NCI-H69 (cell line): ENCODE measurements at places on chromosomes 6 and 20.

DNA sequence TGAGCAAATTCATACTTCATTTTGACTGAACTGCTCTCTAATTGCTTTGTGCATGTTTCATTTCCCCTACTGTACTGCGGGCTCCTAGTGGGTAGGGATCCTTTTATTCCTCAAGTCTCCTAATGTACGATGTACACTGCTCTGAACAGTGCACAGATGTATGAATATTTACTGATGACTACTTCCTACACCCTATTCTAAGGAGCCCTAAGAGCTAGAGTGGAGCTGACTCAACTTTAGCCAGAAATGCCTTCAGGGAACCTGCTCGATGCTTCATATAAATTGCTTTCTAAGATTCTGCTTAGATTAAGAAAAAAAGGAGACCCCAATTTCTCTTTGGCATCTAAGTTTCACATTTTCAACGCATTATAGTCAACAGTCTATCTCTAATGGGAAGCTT, 47.6 kb upstream of the SPDEF start:
- DNase-seq = peak; percentile 51

- DNase-seq = peak; percentile 20
Observed at GRCh38 chr6:16681260-16681873, 79.9 kb downstream of the ATXN1 start.

DNA sequence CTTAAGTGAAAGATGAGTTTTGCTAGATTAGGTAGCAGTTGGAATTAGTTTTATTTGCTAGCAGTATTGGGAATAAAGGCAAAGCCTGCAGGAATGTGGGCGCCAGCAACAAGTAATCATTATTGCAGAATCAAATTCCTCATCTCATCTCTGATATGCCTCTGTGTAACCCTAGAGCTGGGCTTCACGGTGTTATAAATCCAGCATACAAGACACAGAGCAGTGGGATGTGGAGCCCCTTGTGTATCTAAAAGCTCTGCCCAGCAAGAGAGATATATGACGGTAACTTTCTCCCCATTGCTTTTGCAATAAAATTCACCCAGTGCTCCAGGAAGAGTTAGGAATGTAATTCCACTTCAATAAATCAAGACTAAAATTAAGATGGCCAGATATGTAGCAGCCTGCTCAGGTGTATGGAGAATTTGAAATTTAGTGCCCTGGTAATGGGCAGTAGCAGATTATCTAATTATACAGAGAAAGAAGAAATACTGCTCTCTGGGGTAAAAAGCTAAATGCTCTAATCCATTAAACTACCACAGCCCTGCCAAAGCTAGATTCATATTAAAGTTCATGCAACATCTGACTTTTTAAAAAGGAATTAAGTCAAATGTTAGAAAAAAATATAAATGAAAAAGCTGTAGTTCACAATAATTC, 5.6 kb upstream of the BLOC1S5 start:
- peak; percentile 34 for DNase-seq

DNA sequence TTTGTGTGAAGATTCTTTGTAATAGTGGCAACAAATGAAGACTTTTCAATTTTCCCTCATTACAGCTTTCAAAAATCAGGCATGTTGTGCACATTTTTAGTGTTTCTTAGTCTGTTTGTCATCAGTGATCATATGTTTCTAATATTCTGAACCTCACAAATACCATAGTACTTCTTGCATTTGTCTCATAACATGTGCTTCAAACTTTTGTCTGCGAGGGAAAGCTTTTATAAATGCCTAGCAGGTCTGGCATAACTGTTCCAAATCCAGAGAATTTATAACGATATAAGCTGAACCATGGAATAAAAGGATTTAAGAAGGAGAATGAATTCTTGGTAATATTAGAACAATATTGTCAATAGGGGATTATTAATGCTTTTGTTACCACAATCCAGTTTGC, 670.2 kb downstream of the RFPL4B start:
- DNase-seq = no peak

DNA sequence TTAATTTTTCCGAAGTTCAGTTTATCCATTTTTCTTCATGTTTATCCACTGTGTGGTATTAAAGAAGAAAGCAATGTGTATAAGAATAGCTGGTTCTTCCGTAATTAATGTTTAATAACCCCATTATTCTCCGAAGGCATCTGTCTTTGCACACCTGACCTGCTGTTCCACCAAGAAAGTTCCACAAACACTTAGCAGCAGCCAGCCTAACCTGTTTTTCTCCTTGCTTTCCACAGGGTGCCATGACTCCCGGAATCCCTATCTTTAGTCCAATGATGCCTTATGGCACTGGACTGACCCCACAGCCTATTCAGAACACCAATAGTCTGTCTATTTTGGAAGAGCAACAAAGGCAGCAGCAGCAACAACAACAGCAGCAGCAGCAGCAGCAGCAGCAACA, 7.4 kb downstream of the TBP start:
- no peak for DNase-seq

DNA sequence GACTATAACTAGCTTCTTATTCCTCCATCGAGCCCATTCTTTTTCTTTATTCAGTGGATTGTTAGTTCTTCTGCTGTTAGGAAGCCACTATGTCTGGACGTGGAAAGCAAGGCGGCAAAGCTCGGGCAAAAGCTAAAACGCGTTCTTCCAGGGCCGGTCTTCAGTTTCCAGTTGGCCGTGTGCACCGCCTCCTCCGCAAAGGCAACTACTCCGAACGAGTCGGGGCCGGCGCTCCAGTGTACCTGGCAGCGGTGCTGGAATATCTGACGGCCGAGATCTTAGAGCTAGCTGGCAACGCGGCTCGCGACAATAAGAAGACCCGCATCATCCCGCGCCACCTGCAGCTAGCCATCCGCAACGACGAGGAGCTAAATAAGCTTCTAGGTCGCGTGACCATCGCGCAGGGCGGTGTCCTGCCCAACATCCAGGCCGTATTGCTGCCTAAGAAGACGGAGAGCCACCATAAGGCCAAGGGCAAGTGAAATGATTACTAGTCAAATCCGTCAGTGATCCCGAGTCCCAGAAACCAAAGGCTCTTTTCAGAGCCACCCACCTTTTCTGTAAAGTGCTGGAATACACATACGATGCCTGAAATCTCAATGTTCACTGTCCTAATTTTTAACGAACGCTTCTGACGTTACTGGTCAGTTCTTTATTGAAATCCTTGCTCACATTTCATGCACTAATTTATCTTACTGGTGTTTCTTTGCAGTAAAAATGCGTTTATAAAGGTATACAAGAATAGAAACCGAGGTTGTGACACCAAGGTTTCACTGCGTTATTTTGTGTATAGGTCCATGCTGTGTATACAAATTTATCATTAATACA, 129.9 kb downstream of the HFE start:
- peak; percentile 97 for DNase-seq

DNA sequence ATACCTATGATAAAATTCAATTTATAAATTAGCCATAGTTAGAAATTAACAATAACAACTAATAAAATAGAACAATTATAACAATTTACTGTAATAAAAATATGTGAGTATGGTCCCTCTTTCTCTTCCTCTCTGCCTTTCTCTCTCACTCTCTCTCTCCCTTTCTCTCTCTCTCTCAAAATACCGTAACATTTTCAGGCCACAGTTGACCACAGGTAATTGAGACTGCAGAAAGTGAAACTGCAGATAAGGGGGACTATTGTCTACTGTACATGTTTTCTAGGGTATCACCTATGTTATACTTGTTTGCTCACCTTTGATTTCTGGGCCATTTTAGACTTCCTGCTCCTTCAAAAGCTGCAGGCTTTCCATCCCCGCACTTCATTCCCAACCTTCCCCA, 46.8 kb downstream of the LY86 start:
- DNase-seq = no peak

DNA sequence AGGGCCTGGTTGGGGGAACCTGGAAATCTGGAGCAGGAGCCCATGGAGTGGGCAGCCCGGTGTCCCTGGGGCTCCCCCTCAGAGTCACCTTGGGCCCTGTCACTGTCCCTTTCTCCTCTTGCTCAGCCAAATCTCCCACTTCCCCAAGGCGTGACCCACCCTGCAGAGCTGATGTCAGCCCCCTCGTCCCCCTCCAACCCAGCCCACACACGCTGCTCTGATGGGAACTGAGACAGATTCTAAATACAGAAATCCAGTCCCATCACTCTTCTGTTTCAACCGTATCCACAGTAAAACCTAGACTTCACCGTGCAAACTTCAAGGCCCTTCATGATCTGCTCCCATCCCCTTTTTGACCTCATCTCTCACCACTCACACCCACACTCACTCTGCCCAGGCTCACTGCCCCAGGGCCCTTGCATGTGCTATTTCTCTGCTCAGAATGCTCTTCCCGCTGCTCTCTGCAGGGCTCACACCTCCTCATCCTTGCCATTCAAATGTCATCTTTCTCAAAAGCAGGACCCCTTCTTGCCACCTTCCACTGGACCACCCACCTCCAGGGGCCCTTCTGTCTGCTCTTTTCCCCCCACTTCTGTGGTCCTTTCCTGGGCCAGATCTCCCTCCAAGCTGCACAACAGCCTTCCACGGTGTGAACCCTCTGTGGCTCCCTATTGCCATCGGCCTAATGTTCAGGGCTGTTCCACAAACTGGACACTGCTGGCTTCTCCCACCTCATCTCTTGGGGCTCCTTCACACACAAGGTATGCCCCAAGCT, 16.6 kb downstream of the TGM2 start:
- DNase-seq = no peak

DNA sequence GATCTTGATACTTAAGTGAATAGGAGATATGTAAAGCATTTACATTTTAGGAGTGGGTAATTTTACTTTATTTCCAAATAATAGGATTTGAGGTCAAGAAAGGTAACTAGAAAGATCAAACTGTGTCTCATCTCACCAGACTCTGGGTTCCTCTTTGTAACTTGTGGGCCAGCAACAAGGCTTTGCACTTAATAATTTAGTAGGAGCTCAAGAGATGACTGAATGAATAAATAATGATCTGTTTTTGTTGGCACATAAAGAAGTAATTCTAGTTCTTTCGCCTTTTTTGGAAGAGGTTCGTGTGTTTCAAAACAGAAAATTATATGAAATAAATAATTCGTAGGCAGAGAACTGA, 67.4 kb upstream of the FABP7 start:
- no peak for DNase-seq

- peak; percentile 74 for DNase-seq
Observed at GRCh38 chr6:118896339-118897136, 2.6 kb downstream of the ASF1A start.

- no peak for DNase-seq
Observed at GRCh38 chr6:117399126-117399525, 26.6 kb downstream of the ROS1 start.

DNA sequence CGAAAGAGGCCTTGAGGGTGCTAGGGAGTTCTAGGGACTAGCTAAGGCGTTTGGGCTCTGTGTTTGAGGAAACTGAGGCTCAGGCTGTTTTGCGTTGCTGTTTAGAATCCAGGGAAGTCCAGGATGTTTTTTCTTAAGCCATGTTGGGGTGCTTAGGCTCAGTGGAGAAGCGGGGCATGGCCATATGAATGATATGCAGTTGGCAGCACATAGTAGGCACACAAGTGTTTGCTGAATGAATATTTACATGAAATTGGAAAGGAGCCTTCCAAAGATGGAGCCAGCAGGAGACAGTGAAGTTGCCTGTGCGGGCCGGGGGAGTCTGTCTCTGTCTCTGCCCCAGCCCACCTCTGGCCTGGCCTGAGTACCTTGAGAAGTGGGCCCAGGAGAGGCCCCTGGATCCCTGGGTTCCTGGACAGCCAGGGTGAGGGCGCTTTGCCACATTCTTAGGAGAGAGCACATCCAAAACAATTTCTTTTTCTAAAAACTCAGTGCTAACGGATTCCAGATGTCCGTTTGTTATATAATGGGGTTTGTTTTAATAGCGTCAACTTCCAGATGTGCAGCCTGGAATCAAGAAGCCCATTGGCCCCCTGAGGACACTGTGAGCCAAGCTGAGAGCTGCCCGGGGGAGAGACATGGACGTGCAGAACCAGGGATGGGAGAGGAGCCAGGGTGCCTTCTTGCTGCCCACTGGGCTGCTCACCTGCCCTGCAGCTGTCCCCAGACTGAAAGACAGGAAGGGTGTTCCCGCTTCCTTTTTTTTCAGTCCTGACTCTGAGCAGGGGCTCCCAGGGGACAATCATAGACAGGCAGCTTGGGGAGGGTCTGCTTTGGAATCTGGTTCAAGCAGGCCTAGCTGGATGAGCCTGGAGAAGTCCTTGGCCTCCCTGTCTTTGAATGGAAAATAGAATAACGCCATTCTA, 20.1 kb upstream of the EMILIN3 start:
- peak; percentile 6 for DNase-seq
